ENCODE measurements at places on chromosomes 2 and 18. TPM values are rescaled to one million over a fixed set of nuclear protein-coding genes. Genes with fewer than 3 reads are reported as not detected.

The RPL31 gene
- 1,073 TPM for total RNA-seq

The HOXD8 gene
- 24.1 TPM for total RNA-seq

The USP37 gene
- 6.5 TPM for total RNA-seq

The SCRN3 gene
- 16.3 TPM for total RNA-seq

The ASTL gene
- total RNA-seq = not detected

The ZBTB7C gene
- total RNA-seq = not detected

The RAB6D gene
- under 0.01 TPM for total RNA-seq

The SCN2A gene
- under 0.01 TPM for total RNA-seq

The STAM2 gene
- 20.3 TPM for total RNA-seq

The GRP gene
- not detected for total RNA-seq

The RASGRP3 gene
- 68.6 TPM for total RNA-seq

The PROC gene
- total RNA-seq = not detected

The UGT1A3 gene
- total RNA-seq = not detected

The SESTD1 gene
- total RNA-seq = 15.3 TPM

The AKAIN1 gene
- total RNA-seq = not detected

The CHST10 gene
- 10.4 TPM for total RNA-seq
